ENCODE measurements at places on chromosomes 3 and 15.

DNA sequence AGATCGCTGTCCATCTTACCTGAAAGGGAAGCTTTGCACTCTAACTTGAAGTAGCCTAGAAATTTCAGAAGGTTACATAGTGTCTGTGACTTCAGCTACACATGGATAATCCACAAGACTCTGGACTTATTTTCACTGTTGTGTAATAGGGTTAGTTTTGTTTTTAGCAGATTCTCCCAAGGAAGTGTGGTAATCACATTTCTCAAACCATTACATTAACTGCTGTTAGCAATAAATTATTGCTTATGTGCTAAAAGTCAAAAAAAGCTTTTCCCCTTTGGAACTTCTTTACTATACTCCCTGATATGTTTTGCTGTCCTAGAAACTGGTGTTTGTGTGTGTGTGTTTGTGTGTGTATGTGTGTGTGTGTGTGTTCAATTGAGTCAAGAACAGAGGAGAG is 351.8 kb upstream of the TPRG1 start:
- DNase-seq = no peak

DNA sequence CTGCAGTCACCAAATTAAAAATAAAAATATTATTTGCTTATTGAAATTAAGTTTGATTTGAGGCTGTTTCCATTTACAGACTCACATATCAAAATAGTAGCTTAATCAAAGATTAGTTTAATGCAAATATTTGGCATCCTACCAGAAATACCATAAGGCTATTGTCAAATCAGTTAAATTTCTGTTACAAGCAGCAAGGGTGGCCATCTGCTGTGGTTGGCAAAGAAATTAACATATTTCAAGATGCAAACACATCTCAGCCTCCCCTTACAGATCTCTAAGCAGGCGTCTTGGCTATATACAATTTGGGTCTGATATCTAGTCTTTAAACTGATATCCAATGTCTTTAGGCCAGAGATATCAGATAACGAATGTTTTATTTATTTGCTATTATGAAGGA is 83.2 kb upstream of the NEDD4 start:
- no peak for DNase-seq

- no peak for DNase-seq
Measured at GRCh38 chr15:99084965-99085364, 19.9 kb upstream of the SYNM start.

DNA sequence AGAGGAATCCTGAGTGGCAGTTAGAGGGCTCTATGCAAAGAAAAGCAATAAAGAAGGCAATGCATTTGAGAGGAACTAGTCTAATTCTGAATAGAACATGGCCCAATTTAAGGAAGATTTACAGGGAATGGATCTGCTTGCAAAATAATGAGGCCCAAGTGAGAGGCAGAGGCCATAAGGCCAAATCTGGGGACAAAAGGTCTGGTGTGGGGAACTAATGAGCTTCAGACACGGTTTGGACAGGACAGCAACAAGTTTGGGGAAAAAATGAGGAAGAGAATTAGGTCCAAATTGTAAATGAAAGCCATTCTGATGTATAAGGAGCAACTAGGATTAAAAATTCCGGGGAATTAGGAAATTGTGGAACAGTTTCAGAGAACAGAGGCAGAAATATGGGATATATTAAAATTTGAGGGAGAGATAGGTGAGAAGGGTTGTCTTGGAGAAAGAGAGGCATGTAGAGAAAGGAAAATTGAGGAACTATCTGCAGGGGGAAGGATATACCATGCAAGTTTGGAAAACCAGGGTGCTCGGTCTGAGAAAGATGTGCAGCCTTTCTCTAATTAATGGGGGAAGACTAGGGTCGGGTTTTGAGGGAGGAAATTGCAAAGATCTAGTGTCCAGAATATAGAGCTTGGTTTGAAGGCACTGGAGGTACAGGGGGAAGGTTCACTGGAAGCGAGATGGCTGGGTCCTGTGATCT is 73.8 kb downstream of the RBPMS2 start:
- no peak for DNase-seq

DNA sequence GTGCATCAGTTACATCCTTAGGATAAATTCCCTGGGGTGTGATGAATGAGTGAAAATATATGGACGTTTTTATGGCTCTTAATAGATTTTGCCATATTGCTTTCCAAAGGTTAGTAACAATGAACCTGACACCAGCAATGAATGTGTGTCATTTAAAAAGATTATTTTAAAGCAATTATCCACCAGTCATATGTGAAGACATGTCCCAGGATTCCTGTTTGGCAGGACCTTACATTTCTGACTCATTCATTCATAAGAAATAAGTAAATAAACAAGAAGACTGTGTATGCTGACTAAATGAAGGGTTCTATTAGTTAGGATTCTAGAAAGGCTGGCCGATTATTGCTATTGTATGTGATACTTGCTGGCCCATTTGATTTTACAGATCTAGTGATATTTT is 201.5 kb downstream of the SOX2 start:
- DNase-seq = no peak

DNA sequence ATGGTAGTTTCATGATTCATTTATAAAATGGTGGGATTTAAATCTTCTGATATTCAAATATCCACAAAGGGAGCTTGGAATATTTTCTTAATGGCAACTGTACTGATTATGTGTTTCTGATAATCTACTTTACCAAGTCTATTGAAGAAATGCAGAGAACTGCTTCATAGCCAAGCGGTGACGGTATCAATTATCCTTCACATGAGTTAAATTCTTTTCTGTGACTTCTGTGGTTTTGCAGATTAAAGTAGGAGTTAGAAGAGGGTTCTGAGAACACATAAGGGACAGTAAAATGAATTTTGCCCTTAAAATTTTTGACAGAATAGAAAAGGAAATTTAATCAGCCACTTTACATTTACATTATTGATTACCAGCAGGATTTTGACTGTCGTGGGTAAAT is 563.2 kb downstream of the GBE1 start:
- no peak for DNase-seq

DNA sequence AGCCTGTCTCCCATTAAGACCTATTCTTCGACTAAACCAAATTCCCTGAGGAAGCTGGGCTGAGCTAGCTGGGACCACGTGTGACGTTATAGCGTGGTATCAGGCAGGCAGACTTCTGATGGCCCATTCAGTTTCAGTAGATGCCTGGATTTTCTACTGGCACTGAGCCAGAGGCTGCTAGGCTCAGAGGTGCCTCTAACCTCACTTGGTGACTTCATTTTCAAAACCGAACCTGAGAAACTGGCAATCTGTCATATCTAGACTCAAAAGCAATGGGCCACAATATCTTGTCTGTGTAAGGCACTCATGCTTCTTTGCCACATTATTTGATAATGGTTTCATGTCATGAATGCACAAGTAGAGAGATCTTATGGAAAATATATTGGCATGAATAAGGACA is 352.1 kb upstream of the AZI2 start:
- DNase-seq = no peak

DNA sequence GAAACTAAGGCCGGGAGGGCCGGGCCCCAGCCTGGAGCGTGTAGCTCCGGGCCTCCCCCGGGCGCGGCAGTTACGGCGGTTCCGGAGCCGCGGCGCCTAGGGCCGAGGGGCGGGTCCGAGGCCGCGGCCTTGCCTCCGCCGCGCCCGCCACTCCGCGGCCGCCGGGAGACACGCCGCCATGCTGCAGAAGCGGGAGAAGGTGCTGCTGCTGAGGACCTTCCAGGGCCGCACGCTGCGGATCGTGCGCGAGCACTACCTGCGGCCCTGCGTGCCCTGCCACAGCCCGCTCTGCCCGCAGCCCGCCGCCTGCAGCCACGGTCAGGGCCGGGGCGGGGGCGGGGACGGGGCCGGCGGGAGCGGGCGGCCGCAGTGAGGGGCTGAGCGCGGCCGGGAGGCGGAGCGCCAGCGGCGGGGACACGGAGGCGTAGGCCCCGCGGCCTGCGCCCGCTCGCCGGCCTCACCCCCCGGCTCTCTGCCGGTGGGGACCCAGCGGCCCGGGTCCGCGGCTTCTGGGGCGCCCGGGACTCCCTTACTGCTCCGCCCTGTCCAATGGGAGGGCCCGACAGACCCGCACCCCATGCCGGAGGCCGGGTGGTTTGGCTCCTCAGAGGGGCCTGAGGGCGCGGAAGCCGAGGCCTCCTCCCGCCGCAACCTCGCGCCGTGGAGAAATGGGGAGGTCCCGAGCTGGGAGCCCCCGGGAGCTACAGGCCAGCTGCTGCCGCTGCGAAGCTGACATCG is at the start of gene DIS3L:
TSS of gene DIS3L (plus strand) at position 150 of the 738 bp plus-strand sequence. CDS start at position 179, 29 bp downstream.
- peak; percentile 33 for DNase-seq

DNA sequence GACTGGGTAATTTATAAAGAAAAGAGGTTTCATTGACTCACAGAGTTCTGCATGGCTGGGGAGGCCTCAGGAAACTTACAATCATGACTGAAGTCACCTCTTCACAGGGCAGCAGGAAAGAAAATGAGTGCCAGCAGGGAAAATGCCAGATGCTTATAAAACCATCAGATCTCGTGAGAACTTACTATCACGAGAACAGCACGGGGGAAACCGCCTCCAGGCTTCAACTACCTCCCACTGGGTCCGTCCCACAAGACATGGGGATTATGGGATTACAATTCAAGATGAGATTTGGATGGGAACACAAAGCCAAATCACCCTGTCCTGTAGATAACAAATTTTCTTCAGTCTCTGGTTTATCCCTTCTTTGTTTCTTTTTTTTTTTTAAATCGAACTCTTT is 31.0 kb upstream of the AVEN start:
- no peak for DNase-seq

GRCh38 chr15:72197041-72197459 is 537 bp downstream of the GRAMD2A start:
- no peak for DNase-seq

DNA sequence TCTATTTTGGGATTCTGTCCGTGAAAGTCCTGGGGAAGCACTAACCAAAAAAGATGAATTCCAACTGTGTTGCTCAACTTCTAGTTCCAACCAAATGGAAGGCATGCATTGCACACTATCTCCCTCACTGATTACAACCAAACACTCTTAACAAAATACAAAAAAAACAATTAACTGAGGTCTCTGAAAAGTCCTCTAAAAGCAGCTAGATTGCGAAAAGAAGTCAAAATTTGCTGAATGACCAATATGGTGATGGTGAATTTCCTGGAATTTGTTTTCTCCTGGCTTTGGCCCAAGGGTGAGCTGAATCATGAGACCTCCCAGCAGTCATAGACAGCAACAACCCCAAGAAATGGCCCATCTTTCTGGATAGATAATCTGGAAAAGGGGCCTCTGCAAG is 28.3 kb downstream of the CYP19A1 start:
- no peak for DNase-seq

DNA sequence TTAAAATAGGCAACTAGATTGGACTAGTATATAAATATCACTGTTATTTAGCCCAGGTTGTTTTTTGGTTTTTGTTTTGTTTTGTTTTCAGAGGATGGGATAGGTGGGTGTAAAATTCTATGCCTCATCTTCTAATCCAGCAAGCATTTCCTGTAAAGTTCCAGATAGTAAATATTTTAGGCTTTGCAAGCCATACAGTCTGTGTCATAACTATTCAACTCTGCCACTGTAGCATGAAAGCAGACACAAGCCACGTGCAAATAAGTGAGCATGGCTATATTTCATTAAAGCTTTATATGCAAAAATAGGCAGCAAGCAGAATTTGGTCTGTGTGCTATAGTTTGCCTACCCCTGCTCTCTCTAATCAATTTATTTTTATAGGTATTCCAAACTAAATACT is 657.3 kb upstream of the TGFBR2 start:
- DNase-seq = no peak

GRCh38 chr15:81265256-81265943 is 58.5 kb downstream of the STARD5 start:
- no peak for DNase-seq

DNA sequence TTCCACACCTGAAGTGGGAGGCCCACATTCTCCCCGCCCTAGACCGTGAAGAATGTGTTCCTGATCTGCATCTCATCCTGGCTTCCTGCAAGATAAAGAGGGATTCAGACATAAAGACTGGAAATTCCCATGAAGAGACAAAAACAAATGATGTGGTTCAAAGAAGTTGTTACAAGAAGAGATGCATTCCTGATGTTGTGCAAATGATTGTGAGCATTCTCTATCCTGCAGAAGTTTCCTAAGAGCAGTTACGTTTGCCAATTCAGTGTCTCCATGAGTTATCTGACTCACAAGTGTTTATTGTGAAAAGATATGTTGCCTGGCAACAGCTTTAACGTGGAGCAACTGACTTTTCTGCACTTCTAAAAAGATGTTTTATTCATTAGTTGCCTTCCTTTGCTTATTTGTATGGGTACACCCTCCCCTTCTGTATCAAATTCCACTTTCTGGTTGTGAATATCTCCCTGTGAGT is 107.8 kb downstream of the ZIC4 start:
- DNase-seq = peak; percentile 2

- DNase-seq = no peak
Measured at GRCh38 chr15:90994059-90994416, 297 bp downstream of the PRC1 start.
